ENCODE measurements at places on chromosomes 4 and X.

- no peak for DNase-seq
Measured at GRCh38 chr4:81527115-81527514, 55.4 kb upstream of the RASGEF1B start.

DNA sequence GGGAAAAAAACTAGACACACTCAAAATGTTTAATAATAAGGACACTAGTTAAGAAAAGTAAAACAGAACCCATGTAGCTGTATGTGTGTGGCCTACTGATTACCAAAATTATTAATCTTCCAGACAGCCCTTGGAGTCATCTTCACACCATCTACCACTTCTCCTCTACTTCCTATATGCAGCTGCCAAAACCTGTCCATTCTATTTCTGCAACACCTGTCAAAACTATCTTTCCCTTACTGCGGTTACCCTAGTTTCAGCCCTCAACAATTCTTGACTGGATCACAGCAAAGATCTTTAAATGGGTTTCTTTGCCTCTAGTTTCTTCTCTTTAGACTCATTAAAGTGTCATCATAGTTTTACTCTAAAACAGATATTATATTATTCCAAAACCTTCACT is 72.6 kb downstream of the GPR82 start:
- no peak for DNase-seq

- DNase-seq, result no peak
Measured at GRCh38 chr4:114265342-114265741, 285.9 kb upstream of the ARSJ start.

DNA sequence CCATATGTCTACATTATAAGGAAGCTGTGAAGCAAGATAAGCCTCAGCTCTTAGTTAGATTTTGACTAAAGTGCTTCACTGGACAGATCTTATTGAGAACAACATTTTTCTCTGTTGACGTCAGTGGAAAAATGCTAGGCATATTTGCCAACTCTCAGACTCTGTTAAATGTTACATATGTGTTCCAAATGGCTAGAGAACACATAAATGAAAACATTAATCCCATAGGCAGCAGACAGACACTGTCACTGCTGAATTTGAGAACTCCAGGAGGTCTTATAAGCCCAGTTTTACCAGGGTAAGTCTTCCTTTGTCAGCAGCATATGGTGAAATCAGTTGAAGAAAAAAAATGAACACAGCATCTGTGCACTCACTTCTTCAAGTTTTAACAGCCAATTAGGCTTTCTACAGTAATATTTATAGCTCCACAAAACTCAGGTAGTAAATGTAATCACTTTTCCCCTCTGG is 186.9 kb downstream of the CAMK2D start:
- DNase-seq, result no peak

DNA sequence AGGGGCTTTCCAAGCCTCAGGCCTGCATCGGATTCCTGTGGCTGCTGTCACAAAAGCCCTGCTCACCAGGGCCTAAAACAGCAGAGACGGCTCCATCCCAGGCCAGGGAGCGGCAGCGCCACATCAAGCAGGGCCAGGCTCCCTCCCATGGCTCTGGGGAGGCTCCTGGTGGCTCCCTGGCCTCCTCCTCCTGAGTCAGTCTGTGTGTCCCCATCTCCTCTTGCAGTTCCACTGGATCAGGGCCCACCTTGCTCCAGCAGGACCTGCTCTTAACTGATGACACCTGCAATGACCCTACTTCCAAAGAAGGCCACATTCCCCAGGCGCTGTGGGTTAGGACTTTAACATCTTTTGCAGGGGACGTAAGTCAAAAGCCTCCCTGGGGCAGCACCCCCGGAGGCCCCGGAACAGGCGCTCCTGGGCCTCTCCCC is 51.9 kb downstream of the CPZ start:
- DNase-seq, result no peak

- DNase-seq, result no peak
Measured at GRCh38 chrX:126237524-126237923, 71.4 kb upstream of the DCAF12L2 start.

DNA sequence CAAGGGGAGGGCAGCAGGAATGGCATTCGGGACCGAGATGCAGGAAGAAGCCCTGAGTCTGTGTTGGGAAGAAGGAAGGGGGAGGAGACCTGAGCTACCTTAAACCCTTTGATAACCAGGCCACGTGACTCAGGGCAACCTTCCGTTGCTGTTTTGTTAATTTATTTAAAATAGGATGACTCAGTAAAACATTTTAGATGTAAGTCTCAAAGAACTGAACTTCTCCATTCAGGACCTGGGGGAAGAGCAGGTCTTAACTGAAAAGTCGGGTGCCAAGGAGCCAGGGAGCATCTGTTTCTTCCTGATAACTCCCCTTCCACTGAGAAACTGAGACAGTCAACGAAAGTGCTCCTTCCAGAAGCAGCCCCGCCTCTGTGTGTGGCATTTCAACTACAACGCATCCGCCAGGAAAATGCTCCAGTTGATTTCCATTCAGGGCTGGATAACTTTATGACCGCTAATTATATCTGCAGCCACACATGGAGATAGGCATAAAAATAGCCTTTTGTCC is 88.0 kb downstream of the IRF2 start:
- no peak for DNase-seq

DNA sequence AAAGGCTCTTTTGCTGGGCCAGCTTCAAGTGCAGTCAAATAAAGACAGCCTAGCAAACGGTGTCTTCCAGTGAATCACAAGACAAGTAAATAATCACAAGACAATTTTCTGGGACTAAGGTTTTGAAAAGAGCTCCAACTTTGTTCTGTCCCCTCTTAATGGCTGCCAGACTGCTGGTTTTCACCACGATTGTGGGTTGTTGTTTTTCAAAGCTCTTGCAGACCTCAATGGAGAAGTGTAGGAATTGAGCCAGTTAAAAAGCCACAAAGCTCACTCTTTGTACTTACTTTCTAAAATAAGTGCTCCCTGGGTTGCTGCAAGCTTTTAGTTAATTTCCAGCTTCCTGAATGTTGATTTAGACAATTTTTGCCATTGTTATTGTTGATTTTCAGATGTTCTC is 405.8 kb upstream of the HTR2C start:
- no peak for DNase-seq

GRCh38 chr4:110371016-110371770 is 104.8 kb upstream of the ENPEP start:
- DNase-seq, result no peak

GRCh38 chr4:85824166-85824945 is 349.4 kb downstream of the ARHGAP24 start:
- DNase-seq, result no peak

DNA sequence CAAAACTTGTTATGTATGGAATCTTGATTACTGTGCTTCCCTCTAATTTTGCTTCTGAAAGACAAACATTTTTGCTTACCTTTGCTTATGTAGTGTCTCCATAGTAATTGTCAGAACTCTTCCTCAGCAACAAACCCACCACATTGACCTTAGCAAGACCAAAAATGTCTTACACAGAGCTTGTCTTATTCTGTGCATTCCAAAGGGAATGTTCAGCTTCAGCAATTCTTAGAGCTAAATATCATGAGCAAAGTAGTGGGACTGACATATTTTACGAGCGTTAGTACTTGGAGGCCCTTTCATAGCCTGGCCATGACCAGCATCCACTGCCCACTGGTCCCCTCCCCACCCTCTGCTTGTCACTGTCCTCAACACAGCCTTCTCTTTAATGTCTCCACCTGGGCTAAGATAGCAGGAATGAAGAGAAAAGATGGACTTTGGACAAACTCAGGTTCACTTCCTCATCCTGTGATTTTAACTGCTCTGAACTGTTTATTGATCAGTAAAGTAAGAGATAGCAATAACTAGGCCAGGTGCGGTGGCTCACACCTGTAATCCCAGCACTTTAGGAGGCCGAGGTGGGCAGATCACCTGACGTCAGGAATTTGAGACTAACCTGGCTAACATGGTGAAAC is 15.5 kb upstream of the SH3D19 start:
- no peak for DNase-seq

- DNase-seq, result no peak
Measured at GRCh38 chr4:107993969-107994368, 4.3 kb downstream of the HADH start.

DNA sequence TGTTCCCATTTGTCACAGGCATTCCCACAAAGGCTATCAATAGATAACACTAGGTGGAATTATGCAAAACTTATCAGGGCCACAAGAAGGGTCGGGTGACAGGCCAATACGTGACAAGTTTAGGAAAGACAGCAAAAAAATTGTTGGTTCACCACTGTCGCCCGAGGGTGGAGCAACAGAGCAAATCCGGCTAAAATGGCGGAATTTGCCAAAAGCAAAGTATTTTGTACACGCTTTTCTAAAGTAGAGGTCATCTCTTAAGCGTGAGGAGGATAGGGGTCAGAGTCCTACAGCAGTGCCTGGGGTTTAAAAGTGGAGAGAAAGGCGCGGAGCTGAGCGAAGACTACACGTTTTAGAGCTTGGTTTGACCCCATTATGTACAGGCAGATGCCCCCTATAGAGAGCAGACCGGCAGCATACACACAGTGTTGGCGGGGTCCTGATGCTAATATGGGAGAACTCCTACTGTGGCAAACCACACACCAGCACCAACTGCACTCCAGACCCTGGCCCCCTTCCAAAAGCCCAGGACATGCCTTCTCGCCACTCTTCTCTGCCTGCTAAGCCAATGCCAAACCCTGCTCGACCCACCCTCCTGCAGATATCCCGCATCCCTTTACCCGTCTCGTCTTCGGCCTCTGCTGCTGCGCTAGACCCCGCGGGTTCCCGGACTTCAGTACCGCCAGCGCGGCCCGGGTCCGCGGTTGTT is 733 bp downstream of the CCNA2 start:
- DNase-seq, result no peak

- DNase-seq, result no peak
Measured at GRCh38 chr4:80931631-80932081, 98.9 kb upstream of the BMP3 start.

DNA sequence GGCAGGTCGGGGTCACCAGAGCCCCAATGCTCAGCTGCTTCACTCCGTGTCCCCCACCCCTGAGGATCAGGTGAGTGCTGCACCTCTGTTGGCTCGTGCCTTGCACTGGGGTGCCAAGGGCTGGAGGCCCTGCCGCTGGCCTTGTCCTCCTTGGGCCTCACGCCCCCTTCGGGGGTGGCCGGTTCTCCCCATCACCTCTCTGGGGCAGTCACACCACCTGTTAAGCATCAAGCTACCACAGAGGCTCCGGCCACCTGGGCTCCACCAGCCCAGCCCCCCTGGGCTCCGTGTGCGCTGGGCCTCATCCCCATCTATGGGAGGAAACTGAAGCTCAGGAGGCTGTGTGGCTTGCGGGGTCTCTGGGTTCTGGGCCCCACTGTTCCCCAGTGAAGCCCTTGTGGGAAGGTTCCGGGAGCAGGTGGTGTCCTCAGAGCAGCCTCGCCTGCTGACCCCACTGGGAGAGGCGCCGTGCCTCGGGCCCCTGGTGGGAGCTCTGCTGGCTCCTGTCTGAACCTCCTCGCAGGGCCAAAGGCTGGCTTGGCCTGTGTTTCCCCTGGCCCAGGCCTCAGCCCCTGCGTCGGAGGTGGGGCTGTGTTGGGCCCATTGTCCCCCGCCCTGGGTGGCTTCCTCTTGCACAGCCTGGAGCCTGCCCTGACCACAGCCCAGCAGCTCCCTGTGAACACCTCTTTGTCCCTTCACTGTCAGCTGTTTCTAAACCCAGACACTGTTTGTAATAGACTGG is 30.8 kb downstream of the DOK7 start:
- no peak for DNase-seq

- DNase-seq, result no peak
Measured at GRCh38 chr4:95838192-95838591, 1.7 kb upstream of the PDHA2 start.

Measured in stimulated activated CD4-positive, alpha-beta T cell treated with anti-CD3 and anti-CD28 coated beads, TNF-alpha, amount 100 ng/mL, for 1 hour (primary cell).